ENCODE measurements at places on chromosomes 7 and 10.
A peak's percentile ranks its signal among the peaks of the same experiment; 100 is the strongest.

GRCh38 chr10:128657548-128657947 lies 531.3 kb upstream of the MKI67 start:
- DNase-seq, result no peak

DNA sequence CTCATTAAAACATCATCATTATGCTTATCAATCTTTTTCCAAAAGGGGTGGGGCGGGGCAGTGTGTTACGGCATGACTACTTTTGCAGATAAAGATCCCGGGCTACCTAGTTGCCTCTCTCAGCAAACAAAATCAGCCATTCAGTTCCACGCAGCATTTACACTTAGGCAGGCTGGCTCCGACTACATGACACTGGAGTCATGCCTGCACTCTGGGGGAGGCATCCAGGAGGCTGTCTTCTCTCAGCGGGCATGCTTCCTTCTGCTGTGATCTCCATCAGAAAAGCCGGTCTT lies 193.9 kb upstream of the TCF7L2 start:
- no peak for DNase-seq

- no peak for DNase-seq
Measured at GRCh38 chr7:140260352-140261104, 83.7 kb upstream of the KDM7A start.

DNA sequence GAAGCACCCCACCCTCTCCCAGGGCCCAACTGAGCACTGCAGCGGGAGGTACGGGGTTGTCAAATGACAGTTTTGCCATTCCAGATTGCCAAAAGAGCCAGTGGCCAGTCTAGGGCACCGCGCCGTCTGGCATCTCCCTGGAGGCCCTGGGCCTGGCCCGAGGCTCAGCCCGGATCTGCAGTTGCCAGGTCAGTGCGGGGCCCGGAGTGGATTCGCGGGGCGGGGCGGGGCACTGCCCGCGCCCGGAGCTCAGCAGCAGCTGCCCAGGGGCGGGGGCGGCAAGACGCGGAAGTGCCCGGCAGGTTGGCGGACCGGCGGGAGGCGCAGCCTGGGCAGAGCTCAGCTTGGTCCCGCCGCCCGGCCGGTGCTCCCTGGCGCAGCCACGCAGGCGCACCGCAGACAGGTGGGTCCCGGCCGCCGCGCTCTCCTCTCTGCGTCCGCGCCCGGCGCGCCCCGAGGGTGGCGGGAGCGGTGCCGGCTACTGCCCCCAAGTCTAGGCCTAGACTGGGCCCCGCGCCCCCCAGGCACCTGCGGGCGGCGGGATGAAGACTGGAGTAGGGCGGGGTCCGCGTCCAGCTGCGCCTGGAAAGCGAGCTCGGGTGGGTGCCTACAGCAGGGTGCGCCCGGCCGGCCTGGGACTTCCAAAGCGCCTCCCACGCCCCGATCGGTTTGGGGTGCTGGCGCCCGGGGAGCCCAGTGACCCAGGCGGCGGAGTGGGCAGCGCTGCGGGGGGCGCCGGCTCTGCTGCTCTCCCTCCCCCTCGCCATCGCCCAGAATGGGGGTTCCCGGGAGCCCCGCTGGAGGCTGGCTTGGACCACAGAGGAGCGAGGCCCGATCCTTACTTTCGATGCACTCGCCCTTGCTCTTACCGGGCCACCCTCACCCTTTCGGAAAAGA lies at the start of gene IRF5:
Gene IRF5 (plus strand): TSS at position 281 of the 897 bp plus-strand sequence. CDS start 4,155 bp downstream, outside the sequence.
- peak; percentile 88 for DNase-seq
